Activated CD8-positive, alpha-beta memory T cell treated with anti-CD3 and anti-CD28 coated beads for 1 hour (primary cell): ENCODE measurements at places on chromosomes 7 and 10.

DNA sequence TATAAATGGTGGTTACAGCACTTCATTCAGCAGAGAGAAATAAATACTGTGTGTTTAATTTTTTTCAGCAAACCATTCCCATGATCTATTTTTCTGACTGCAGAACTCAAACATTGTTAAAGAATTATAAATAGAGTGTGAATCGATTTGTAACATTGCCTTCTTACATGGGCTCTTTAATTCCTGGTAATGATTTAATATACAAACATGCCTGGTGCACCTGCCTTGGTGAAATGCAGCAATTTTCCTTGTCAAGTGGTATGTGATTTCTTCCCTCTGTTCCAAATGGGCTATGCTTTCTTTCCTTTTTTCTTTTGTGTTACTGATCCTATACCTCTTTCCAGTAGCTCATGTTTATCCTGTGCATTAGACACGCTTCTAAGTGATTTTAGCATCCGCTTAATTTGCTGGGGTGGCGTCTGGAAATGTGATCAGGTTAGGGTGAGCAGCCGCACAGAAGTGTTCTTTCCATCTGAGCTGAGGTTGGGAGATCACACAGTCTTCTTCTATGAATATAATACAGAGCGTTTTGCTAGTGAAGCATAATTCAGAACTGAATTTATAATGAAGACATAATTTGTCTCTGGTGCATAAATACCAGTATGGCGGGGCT lies 94.3 kb upstream of the ITGB1 start:
- DNase-seq, result no peak

GRCh38 chr7:131300572-131301466 lies 26.9 kb upstream of the MKLN1 start:
- no peak for DNase-seq

- no peak for DNase-seq
These were observed 54.8 kb downstream of the SND1 start for GRCh38 chr7:127706766-127707165.

- no peak for DNase-seq
These were observed 270.5 kb upstream of the MKLN1 start for GRCh38 chr7:131057015-131057793.

DNA sequence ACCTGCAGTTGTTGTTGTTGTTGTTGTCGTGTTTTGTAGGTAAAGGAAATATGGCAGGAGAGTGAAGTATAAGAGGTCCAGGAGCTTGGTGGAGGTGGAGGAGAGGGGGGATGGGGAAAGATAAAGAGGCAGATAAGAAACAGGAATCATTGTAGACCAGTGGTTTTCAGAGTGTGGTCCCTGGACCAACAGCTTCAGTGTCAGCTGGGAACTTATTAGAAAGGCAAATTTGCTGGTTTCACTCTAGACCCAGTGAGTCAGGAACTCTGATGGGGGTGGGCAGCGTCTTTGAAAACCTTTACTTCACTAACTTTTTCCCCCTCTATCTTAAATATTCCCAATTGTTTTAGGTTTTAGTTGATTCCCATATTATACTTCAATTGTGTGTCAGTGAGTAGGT lies 241.5 kb downstream of the AUTS2 start:
- no peak for DNase-seq

DNA sequence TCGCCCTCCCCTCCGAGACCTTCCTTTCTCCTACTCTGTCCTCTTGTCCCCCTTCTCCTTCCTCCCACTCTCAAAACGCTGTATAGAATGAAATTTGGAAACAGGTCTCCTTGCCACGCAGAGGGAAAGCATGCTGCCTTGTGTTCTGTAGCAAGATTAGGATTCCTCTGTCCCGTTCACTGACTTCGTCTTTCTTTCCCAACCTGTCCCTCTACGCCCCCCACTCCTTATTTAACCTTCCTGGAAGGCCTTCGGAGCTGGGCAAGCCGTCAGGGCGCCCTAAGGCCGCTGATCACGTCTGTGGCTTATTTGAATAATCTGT lies 1.3 kb downstream of the HOXA9 start:
- DNase-seq, result no peak

- DNase-seq, result no peak
These were observed 275.2 kb downstream of the PHTF2 start for GRCh38 chr7:78073609-78074382.

GRCh38 chr7:99137411-99138180 lies 6.3 kb downstream of the SMURF1 start:
- DNase-seq, result no peak
